SK-MEL-5 (cell line): ENCODE measurements at places on chromosomes 7 and 10. TPM values are rescaled to one million over a fixed set of nuclear protein-coding genes. Genes with fewer than 3 reads are reported as not detected.

GRCh38 chr7:21543528-21544302 is 876 bp downstream of the DNAH11 start:
- no peak for DNase-seq

DNA sequence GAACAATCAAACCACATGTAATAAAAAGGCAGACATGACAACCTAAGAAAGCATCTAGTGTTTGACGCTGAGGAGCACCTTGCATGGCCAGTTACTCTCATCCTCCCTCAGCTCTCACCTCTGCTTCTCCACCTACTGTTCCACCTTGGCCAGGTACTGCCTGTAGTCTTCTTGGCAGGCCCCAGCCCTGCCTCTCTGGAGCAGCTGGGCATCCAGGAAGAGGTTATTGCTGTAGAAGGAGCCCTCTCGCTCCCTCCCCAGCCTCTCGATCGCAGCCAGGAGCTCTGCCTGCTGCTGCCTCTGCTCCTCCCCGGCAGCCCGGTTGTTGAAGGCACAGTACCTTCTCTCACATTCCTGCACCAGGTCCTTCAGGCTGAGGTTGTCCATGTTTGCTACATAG is 9.7 kb downstream of the GIMAP5 start:
- no peak for DNase-seq

CDC14C gene
- total RNA-seq, result not detected in 2 replicates

GRCh38 chr10:6019010-6019782 is 41.9 kb upstream of the IL15RA start:
- DNase-seq, result no peak

- peak; percentile 89 for DNase-seq
Measured at GRCh38 chr7:29105752-29106668, 40.3 kb downstream of the CPVL start.

DNA sequence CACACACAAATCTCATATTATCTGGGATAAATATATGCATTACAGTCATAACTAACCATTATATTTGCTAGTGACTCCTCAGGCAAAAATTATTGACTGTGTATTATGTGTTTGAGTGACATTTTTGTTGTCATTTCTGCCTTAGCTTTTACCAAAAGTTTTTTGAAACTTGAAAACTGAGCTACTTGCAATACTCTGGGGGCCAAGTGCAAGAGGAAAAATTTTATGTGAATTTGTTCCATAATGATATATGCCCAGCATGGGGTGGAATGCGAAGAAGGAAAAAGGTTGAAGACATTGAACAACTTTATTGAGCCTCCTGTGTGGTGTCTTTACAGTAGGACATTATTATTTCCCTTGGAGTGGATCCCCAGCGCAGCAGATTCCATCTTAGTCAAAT is 176.8 kb upstream of the FERD3L start:
- DNase-seq, result peak; percentile 81

DNA sequence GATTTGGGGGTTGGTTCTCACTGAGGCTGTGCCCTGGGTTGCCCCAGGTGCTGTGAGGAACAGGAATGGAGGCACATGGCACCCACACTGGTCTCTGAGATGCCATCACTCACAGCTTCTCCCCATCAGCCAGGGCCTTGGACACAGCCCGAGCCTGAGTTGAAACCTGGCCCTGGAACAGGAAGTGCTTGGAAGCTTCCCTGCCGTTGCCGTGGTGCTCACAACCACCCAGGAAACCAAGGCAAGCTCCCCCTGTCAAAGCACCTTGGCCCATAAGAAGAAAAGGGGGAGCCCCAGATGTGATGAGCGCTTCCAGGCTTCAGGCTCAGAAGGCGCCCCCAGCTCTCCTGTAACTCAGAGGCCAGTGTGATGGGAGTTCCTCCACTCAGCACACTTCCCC is at the start of gene BTBD16:
Gene BTBD16 (plus strand): TSS at position 221 of the 400 bp plus-strand sequence. CDS start 3,786 bp downstream, outside the sequence.
- no peak for DNase-seq

DNA sequence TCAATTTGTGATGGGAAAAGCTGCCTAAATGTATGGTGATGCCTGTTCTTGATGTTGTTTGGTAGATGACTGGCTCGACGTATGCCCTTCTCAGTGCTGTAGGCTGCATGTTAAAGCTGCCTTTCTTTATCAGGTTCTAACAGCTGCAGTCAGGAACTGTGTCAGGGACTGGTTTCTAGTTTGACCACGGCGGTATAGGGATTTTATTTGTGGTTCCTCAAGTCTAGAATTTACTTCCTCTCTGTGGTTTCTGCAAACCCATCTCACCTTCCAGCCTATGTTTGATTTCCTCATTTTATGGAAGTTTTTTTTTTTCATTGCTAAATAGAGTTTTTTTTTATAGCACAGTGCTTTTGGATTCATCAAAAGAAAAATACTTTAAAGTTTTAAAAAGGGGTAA is 26.5 kb downstream of the LMTK2 start:
- no peak for DNase-seq

CHST3 gene
- total RNA-seq, result 3.1 and 3.5 TPM in 2 replicates

GRCh38 chr10:86043236-86043635 is 323.4 kb downstream of the GRID1 start:
- DNase-seq, result no peak

OPALIN gene
- not detected in 2 replicates for total RNA-seq

DNA sequence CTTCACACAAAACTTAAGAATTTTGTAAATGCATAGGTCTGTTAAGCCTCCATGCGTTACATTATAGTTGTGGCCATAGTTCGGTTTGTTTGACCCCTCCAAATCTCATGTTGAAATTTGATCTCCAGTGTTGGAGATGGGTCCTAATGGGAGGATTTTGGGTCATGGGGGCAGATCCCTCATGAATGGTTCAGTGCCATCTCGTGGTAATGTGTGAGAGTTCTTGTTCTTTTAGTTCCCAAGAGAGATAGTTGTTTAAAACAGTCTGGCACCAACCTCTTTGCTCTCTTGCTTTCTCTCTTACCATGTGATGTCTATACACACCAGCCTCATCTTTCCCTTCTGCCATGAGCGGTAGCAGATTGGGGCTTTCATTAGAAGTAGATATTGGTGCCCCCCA is 264.3 kb downstream of the TCF7L2 start:
- DNase-seq, result peak; percentile 9

DNA sequence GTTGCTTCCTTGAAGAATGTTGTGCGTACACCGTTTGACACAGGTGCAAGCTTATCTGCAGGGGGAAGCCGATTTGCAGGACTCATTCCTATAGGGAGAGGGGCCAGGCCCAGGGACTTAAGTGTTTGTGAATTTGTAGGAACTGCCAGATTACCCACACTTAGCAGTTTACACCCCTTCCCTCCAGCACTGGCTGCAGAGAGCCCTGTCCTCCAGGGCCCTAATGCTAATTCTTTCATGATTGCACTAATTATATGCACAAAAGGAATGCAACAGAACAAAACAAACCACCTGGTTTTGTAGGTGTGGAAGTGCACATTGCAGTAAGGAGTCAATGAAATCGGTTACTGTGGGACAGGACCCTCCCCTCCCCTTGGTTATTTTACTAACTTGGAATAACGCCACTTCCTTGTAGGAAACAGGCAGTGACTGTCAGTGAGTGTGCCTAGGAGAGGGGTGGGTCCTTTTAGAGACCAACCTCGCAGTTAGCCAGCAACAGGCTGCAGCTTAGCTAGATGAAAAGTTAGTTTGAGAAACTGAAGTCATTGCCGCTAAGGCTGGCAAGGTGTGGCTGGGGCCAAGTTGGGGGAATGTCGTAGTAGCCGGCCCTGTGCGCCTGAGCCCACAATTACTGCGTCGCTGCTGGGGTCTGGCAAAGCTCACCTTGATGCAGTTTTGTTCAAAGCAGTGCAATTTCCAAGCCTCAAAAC is 60.6 kb downstream of the CUX1 start:
- DNase-seq, result no peak

FAM180A gene
- total RNA-seq, result 0.43 TPM in 1 of 2 replicates, not detected in the other

GRCh38 chr7:103594186-103594585 is 148.2 kb upstream of the SLC26A5 start:
- DNase-seq, result no peak

IPMK gene
- total RNA-seq, result 4.4 and 5.1 TPM in 2 replicates

GNAT3 gene
- not detected in 2 replicates for total RNA-seq

- no peak for DNase-seq
Measured at GRCh38 chr7:140670343-140670935, 2.3 kb upstream of the ADCK2 start.

DNA sequence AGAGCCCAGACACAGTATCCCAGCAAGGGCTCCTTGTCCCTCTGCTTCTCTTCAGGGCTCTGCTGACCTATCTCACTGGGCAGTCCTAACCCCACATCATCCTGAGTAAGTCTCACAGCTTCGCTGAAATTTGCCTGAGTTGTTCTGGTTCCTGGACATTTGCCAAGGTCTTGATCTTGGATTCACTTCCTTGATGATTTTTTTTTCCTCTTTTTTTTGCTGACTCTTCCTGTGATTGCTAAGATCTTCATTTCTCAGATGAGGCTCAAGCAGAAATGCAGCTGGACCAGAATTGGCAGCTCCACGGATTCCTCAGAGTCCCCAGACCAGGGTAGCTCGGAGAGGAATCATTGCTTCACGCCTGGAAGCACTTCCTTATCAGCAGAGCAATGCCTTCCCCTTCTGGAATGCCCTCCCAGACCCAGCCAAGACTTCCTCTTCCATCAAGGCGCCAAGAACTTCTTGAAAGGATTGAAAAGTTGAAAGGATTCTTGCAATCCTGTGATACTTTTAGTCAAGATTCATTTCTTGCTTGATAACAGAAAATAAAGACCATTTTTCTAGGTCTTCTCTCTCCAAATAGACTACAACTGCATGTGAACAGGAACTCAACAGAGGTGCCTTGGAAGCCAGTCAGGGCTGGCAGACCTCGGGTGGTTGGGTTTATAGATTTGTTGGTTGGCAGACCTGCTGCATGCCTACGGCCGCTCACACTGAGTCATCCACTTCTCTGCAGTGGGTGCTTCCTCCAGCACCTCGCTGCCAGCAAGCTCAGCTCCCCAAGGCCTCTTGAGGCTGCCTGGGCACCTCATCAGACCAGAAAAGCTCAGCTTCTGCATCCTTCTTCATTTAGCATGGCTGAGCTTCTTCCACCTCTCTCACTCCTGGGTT is 8.8 kb upstream of the AFAP1L2 start:
- DNase-seq, result no peak

DNA sequence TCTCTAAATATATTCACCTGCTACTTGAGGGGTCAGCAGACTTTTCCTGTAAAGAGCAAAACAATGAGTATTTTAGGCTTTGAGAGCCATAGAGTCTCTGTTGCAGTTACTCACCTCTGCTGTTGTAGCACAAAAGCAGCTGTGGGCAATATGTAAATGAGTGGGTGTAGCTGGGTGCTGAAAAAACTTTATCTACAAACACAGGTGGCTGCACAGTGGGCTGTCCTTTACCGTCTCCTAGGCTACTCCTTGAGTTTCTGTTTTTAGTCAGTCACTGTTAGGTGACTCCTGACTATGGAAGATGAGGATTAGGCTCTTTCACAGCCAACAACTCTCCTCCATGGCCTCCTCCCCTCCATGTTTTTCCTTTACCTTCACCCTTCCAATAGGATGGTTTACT is 286.1 kb upstream of the C7orf33 start:
- DNase-seq, result no peak

GRCh38 chr10:92091965-92092364 is 168.4 kb downstream of the BTAF1 start:
- no peak for DNase-seq

FXYD4 gene
- not detected in 2 replicates for total RNA-seq

ATP6V0A4 gene
- 269 and 294 TPM in 2 replicates for total RNA-seq

- no peak for DNase-seq
Measured at GRCh38 chr10:98646998-98647917, 200.5 kb upstream of the HPS1 start.

DNA sequence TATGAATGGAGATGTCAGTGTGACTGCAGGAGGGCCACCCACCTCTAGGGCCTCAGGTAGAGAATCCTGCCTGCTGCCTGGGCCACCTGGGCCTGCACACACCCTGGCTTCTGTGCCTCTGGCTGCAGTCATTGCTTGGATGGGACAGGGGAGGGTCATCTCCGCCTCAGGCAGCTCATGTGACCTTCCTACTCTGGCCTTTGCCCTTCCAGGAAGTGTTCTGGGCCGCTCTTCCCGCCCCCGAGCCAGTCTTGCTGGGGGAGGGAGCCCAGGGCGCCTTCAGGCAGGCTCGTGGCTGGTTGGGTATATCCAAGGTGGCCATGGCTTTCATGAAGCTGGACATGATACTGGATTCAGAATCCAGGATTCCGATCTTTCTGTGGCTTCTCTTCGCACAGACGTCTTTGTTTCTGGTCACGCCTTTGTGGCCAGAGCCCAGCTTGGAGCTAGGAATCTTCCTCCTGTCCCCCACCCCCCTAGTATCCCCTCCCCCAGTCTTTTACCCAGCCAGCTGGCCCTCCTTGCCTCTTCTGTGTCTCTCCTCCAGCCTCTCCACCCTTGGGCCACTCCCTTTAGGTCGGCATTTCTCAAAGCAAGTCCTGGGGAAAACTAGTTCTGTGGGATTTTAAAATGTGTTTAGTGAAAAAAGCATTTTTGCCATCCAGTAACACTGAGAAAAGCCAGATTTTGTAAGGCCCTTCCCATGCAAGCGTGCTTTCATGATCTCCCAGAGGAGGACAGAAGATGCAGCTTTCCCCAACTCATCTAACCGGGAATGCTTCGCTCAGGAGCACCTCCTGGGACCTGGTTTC is 119.6 kb downstream of the ZMIZ1 start:
- DNase-seq, result no peak

GRCh38 chr7:69445541-69445940 is 152.7 kb upstream of the AUTS2 start:
- no peak for DNase-seq

- DNase-seq, result no peak
Measured at GRCh38 chr7:3404501-3404900, 103.4 kb downstream of the SDK1 start.

OPN1SW gene
- total RNA-seq, result not detected in 2 replicates

DNA sequence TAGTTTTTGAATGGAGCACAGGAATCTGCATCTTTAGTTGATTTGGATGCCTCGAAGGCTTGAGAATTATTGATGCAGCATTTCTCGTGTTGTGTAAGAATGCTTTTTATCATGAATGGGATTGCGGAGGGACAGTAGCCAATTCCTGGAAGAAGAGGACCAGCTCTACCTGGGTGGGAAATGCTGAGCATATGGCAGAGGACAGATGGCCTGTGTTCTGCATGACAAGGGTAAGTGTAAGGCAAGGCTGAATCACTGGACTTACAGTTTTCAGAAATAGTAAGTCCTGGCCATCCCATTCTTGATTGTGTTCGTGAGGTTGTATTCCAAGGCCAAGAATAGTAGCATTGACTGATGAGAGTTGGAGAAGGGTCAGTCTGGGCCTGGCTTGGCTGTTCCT is 15.9 kb downstream of the RP9 start:
- DNase-seq, result no peak

GRCh38 chr10:126640401-126640800 is 30.1 kb downstream of the C10orf90 start:
- DNase-seq, result peak; percentile 83

- DNase-seq, result peak; percentile 56
Measured at GRCh38 chr10:67819768-67820204, 18.2 kb downstream of the DNAJC12 start.

ACTR3C gene
- not detected in 2 replicates for total RNA-seq

ENTPD1 gene
- total RNA-seq, result 20.2 TPM in 2 replicates

- no peak for DNase-seq
Measured at GRCh38 chr7:122619664-122620063, 79.3 kb downstream of the RNF133 start.

GRCh38 chr10:114624951-114625780 is 32.9 kb downstream of the ABLIM1 start:
- DNase-seq, result peak; percentile 55

- DNase-seq, result no peak
Measured at GRCh38 chr7:150781103-150781502, 19.1 kb downstream of the TMEM176B start.
